ENCODE measurements at places on chromosomes 11 and 22.

- DNase-seq: no peak
Observed at GRCh38 chr11:66339162-66339675, 3.0 kb upstream of the RIN1 start.

- DNase-seq: no peak
Observed at GRCh38 chr11:2742611-2743426, 43.0 kb upstream of the KCNQ1OT1 start.

GRCh38 chr11:22711071-22711770 is 44.8 kb downstream of the GAS2 start:
- no peak for DNase-seq

DNA sequence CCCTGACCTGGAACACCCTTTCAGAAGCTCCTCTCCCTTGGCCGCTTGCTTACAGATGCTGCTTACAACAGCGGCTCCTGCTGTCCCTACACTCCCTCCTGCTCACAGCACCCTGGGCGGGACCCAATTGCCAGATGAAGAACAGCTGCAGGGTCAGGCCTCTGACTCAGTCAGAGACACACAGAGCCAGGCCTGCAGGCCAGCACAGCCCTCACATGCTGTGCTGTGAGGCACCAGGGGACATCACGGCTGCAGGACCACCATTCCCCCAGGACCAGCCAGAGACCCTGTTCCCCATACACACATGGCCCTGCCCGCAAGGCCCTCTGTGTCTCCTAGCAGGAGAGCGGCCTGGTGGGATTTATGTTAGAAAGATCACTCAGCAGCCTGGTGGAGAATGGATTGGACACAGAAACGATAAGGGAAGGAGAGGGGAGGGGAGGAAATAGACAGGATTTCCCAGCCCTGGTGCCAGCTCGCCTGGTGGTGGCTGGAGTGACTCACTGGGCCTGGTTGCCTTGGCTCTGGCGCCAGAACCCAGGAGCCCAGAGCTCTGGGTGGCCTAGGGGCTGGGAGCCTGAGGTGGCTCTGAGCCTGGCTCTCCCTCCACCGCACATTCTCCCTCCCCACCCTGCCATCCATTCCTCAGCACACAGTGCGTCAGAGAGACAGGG is 6.7 kb downstream of the CAPN5 start:
- DNase-seq: peak; percentile 26

- no peak for DNase-seq
Observed at GRCh38 chr22:26170112-26170492, 840 bp downstream of the SEZ6L start.

GRCh38 chr11:111402411-111402810 is 23.3 kb upstream of the POU2AF1 start:
- no peak for DNase-seq

- no peak for DNase-seq
Observed at GRCh38 chr11:81071606-81072005, 1630.8 kb upstream of the TENM4 start.

DNA sequence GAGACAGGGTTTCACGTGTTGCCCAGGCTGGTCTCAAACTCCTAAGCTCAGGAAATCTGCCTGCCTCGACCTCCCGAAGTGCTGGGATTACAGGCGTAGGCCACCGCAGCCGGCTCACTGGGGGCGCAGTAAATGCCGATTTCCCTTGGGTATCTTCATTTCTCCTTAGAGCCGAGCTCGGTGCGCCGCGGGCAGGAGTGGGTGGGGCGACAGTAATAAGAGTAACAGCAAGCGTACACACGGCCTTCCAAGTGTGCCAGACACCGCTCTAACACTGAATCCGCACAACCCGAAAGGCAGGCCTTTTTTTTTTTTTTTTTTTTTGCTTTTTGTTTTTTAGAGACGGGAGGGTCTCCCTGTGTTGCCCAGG is 500 bp upstream of the ADSL start:
- DNase-seq: no peak

- DNase-seq: no peak
Observed at GRCh38 chr11:91978747-91979146, 245.9 kb upstream of the FAT3 start.

GRCh38 chr11:29025001-29025400 is 916.8 kb downstream of the METTL15 start:
- no peak for DNase-seq

- no peak for DNase-seq
Observed at GRCh38 chr11:12692229-12693075, 18.2 kb downstream of the TEAD1 start.

GRCh38 chr22:19287889-19288288 is 3.6 kb downstream of the CLTCL1 start:
- DNase-seq: no peak

DNA sequence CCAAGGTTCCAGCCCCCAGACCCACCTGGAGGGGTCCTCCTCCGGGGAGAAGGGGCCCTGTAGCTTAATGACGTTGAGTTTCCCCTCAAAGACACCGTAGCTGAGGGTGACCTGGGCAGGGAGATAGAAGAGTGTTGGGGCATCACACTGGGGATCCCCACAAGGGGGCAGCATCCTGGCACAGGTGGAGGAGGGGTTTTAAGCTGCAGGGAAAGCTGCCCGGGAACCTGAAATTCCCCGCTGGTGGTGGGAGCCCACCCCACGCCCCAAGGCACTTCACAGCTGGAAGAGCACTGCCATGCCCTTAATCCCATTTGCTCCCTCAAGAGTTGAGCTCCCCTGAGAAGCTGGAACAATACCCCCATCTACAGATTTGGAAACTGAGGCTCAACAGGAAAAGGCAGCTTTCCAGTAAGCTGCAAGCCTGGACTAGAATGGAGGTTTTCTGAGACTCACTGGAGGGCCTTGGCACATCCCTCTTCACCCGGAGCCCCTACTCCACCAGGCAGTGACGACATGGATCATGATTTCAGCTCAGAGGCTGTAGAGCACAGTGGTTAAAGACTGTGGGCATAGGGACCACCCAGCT is 13.7 kb downstream of the MFNG start:
- DNase-seq: no peak

GRCh38 chr22:50724616-50725015 is 13.4 kb upstream of the ACR start:
- no peak for DNase-seq

DNA sequence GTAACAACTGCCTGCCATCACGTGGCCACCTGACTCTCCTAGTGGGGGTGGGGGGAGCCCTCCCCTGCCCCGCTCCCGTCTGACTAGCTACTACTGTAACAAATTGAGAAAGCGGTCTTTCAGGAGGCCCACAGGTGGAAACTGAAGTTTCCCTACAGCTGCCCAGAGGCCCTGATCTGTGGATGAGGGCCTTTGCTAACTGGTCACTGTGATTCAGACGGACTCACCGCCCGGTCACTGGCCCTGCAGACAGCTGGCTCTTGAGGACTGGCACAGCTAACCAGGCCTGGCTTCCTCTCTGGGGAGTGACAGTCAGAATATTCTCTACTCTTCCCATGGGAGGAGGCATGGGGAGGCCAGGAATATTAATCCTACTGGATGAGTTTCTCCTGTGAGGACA is 116.8 kb downstream of the ARHGAP8 start:
- no peak for DNase-seq

- no peak for DNase-seq
Observed at GRCh38 chr22:19460036-19460435, 12.5 kb upstream of the C22orf39 start.

- DNase-seq: no peak
Observed at GRCh38 chr11:9377036-9377435, 7.4 kb upstream of the IPO7 start.

DNA sequence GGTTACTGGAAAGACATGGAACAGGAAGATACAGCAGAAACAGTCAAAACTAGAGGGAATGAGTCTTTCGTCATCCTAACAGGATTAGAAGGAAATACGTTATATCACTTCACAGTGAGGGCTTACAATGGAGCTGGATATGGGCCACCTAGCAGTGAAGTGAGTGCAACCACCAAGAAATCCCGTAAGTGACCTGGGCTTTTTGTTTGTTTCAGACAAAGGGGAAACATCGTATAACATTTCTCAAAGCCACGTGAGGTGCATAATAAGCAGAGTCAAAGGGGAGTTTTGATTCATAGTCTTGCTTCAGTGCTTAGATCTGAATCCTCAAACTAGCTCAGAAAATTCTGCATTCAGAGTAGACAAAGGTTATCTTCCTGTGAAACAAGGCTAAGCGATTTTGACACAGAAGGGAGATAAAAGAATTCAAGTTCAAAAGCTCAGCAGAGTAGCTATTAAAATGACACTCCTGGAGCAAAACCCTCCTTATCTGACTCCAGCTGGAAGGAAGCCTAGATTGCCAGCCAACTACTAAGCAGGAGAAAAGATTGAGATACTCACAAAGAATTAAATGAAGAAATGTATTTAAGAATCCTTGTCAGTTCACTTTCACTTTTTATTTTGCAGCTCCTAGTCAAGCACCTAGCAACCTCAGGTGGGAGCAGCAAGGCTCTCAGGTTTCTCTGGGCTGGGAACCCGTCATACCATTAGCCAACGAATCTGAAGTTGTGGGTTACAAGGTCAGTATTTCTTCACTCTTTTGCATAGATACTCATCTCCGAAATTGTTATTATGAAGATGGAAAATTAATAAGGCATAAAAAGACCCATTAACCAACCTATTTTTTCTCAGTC is 346.4 kb upstream of the ARHGAP42 start:
- no peak for DNase-seq

GRCh38 chr11:2176389-2176900 is 4.8 kb upstream of the TH start:
- DNase-seq: no peak

GRCh38 chr11:125329786-125330185 is 165.2 kb downstream of the PKNOX2 start:
- no peak for DNase-seq

GRCh38 chr11:67494371-67495233 is 10.6 kb downstream of the PITPNM1 start:
- no peak for DNase-seq

DNA sequence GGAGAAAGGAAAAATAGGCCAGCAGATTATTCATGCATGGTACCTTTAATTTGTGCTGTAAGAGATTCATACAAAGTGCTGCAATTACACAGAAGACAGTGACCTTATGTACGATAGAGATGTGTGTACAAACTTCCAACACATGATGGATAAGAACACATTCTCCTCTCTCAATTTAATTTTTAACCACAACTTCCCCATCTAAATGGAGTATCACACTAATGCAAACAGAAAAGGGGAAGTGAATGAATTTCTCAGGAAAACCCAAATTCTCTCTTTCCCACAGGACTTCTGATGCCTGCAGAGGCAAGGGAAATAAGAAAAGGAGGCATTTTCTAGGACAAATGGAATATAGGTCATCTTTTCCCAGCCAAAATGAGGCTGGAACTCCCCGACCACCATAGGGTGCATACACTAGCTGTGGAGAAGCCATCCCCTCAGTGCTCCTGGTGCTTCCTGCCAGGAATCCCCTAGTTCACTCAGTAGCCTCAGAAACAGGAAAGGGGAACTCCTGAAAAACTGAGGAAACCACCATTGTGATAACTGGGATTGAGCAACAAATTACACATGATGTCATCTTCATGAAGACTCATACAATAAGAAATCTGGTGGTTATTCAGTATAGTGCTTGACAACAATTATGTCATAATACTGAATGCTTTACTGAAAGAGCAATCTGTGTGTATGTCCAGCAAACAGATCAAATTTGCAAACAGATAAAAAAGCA is 22.4 kb downstream of the MMP10 start:
- DNase-seq: no peak

DNA sequence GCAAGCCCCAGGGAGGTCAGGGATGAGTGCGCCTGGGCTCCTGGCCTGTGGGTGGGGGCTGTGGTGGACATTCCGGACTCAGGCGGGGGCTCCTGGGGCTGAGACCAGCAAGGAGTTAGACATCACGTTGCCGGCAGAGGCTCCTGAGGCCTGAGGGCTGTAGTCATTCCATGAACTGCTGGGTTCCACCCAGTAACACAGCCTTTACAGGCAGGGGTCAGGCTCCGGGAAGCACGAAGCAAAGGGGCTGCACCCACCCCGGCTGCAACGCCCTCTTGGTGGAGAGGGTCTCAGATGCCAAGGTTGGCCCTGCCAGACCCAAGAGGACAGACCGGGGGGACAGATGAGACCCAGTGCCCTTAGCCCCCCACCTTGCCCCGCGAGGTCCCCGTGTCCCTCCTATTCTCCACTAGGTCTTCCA is 9.0 kb downstream of the TNNT3 start:
- no peak for DNase-seq

DNA sequence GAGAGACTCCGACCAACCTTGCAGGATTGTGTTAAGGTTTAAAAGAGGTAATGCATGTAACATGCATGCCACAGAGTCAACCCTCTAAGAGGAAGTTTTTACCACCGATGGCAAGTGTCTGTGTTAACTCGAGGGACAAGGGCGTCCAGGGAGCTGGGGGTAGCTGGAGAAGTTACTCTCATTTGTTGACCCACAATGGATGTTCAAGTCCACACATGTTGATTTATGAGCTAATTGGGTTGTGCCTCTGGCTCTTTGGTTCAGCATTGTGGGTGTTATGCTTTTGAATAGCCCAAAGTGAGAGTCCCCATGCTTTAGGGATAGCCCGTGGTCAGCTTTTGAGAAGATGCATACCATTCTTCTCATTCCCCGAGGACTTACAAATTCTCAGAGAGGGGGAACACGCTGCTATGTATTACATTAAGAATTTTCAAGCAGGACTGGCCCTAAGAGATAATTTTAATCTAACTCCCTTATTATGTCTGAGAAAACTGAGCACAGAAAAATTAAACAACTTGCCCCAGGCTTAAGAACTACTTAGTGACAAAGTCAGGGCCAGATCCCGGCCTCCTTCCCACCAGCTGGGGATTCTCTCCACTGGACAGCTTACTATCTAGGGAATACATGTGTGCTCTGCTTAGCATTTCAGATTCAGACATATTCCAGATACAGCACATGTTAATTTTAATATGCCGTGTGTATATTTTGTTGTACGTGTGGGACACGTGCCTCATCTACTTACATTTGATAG is 5.2 kb upstream of the PLET1 start:
- no peak for DNase-seq

- no peak for DNase-seq
Observed at GRCh38 chr11:89175796-89176195, 1.9 kb upstream of the TYR start.

DNA sequence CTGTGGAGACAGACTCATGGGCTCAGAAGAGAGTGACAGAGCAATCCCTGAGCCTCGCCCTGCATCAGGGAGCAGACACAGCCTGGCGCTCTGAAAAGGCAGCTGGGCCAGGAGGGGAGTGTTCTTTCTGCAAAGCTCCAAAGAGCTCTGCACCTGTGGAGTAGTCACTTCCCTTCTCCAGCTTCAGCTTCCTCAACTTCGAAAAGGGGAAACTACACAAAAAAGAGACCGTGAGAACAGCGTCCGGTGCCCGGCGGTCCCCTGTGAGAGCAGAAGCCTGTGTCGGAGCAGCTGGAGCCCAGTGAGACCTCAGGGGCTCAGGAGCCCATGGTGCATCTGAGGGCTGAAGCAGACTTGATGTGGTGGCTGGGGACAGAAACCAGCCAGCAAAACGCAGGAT is 35.1 kb downstream of the TP53I11 start:
- DNase-seq: no peak

GRCh38 chr11:2945031-2945756 is 16.0 kb upstream of the PHLDA2 start:
- DNase-seq: peak; percentile 12

DNA sequence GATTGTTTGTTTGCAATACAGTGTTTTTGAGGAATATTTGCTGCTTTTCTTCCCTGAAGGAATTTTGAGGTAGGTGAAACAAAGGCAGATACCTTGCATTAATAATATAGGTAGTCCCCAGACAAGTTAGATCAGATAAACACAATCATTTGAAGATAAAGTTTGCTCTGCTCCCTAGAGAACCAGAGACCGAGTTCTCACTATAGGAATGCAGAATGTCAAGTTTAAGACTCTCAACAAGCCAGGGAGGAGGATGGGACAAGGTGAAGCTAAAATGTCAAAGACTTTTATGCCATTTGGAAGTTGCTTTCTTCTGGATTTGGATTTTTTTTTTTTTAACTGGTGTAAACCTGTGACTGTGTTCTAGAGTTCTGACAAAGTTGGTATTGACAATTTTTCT is 364.7 kb downstream of the TTC28 start:
- no peak for DNase-seq

All from GOT3 (cell line).